Activated naive CD4-positive, alpha-beta T cell treated with anti-CD3 and anti-CD28 coated beads, Interleukin-2, amount 50 U/mL, for 16 hours (primary cell): ENCODE measurements at places on chromosomes 5 and 9.

- no peak for DNase-seq
Measured at GRCh38 chr5:174294891-174295620, 249.6 kb downstream of the NSG2 start.

DNA sequence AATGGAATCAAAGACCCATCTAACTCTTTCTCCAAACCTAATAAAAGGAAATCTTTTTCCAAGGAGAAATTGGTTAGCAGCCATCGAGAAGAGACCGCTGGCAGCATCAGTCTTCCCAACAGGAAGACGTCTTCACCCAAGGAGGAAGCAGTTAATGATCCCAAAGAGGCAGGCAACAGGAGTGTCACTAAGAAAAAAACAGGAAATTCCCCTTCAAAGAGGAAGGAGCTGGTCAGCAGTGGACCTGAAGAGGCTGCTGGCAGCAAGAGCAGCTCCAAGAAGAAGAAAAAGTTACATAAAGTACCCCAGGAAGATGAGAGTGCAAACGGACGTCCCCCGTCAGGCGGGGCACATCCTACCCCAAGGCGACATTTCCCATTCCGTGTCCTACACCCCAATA, 143.7 kb downstream of the ELAVL2 start:
- DNase-seq, result no peak

- DNase-seq, result no peak
Measured at GRCh38 chr5:180049185-180049548, 22.4 kb downstream of the RNF130 start.

GRCh38 chr9:35696520-35697215, 6.9 kb upstream of the TPM2 start:
- DNase-seq, result peak; percentile 52

GRCh38 chr5:160462167-160462566, 40.5 kb downstream of the PTTG1 start:
- DNase-seq, result no peak

- DNase-seq, result no peak
Measured at GRCh38 chr9:29214690-29215253, 1641.5 kb upstream of the C9orf72 start.

- no peak for DNase-seq
Measured at GRCh38 chr5:52469835-52470234, 317.9 kb upstream of the ITGA1 start.

DNA sequence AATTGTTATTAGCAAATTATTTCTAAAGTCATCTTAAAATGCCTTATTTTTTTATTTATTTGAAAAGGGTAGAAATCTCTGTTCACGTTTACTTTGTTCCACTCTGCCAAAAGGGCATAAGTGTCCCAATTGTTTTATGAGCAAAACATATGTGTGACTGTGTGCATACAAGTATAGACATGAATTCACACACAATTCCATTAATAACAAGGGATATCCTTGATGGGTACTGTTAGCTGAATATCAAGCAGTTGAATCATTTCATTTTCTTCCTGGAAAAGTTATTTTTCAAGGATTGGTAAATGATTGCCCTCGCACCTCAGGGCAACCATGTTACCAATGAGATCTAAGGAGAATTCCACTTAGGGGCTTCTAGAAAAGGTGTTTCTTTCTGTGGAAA, 92.1 kb upstream of the TAF11L2 start:
- no peak for DNase-seq

GRCh38 chr5:66551945-66552344, 44.2 kb upstream of the MAST4 start:
- no peak for DNase-seq

DNA sequence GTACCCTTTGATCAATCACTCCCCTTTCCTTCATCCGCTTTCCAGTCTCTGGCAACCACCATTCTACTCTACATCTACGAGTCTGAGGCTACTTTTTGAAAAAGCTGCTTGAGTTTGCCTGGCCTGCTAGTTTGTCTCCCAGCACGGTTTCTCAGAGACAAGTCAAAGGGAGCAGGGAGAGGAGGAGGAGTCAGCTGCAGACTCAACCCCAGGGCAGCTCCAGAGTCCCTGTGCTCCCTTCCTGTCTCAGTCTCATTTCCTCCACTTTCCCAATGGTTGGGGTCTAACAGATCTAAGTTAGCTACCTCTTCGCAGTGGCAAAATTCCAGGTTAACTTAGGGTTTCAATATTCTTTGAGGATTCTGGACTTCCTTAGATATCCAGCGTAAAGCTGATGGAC, 80.0 kb upstream of the PCA3 start:
- no peak for DNase-seq

GRCh38 chr9:134811673-134812342, 68.8 kb upstream of the FCN2 start:
- DNase-seq, result no peak
